ENCODE measurements at places on chromosomes 13 and 19.
A peak's percentile ranks its signal among the peaks of the same experiment; 100 is the strongest.

GRCh38 chr19:58468216-58468839 is 1.4 kb downstream of the ZNF324 start:
- no peak for DNase-seq

DNA sequence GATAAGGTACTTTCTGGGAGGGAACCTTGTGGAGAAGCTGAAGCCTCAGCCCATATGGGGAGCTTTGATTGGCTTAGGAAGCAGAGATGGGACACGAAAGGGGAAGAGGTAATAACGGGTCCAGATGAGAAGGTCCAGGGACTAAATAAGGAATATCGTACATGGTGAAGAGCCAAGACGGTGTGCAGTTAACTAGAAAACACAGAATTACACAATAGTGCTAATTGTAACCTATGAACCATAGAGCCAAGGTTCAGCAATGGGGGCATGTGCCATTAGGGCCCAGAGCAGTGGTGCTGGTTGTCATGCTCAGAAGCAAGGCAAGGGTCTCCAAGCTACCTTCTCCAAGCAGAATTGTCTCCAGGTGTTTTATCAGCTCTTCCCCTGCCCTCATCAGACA is 106.1 kb downstream of the IRS2 start:
- DNase-seq: no peak

DNA sequence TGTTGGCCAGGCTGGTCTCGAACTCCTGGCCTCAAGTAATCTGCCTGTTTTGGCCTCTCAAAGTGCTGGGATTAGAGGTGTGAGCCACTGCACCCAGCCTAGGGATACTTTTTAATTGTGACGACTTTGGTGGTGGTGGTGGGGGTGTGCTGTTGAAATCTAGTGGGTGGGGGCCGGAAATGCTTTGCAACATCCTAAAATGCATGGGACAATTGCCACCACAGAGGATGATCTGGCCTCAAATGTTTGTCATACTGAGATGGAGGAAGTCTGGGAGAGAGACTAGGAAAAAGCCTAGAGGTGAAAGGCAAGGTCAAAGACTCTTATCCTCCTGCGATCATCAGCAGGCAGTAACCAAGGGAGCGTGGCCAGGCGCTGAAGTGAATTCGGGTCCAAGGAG is 1.4 kb downstream of the NWD1 start:
- no peak for DNase-seq

GRCh38 chr13:35957996-35958395 is 173.2 kb downstream of the DCLK1 start:
- DNase-seq: no peak

DNA sequence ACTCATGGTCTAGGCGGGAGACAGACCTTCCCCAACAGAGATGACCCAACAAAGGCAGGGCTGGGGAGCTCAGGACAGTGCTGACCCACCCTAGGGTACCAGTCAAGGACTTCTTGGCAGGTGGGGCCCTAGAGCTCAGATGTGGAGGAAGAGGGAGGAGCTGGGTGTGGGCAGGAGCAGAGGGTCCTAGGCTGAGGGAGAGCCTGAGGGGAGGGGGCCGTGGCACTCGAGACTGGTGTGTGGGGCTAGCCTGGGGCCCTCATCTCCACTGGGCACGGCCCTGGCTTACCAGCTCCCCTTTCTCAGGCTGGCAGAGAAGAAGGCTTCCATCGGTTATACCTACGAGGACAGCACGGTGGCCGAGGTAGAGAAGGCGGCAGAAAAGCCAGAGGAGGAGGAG is 18.6 kb downstream of the CLASRP start:
- no peak for DNase-seq

DNA sequence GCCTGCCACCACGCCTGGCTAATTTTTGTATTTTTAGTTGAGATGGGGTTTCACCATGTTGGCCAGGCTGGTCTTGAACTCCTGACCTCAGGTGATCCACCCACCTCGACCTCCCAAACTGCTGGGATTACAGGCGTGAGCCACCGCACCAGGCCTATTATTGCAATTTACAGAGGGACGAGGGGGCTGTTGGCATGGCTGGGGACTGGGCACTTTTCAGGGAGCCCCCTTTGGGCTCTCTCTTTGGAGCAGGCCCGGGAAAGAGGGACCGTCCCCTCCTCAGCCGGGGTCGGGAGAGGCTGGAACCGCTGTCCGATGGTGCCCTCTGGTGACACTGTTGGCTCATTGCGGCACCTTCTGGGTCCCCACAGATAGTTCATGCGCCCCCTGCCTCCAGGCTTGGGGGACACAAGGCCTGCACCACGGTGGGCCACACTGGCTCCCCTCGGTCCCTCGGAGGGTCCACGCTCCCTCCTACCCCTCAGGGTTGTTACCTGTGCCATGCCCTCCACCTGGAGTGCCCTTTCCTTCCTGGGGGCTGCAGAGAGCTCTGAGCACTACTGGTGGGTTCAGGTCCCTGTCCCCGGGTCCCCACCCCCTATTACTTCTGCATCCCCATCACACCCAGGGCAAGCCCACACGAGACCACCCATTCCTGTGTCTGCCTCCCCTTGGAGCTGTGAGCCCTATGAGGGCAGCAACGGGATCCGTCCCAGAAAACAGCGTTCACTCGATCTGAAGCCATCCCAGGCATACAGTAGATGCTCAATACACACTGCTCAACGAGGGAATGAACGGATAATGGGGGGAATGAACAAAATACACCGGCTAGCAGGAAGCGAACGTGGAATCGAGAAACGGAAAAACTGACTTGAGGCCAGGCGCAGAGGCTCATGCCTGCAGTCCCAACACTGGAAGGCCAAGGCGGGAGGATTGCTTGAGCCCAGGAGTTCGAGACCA is 12.5 kb downstream of the FEM1A start:
- peak; percentile 55 for DNase-seq

DNA sequence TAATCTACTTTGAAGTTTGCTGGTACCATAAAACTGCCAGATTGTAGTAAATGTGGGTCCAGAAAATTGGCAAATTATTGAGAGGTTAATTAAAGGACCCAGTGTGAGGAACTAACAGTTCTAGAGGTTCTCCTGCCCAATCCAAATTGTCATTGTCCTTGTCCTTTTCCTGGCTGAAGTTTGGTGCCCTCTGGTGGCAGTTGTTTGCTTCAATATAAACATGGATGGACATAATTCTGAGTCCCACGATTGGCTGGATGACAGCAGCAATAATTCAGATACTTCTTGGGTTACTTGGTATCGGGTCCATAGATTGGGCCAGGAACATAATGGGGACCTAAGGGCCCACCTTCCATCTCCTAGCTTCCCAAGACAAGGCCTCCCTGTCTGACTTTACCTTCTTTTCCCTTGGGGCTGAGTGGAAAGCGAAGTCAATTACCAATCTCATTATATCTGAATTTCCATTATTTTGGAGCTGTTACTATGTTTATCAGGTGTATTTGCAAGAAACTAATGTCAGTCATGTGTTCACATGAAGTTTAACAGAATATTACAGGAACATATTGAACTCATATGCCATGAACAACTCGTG is 33.8 kb upstream of the GARRE1 start:
- peak; percentile 75 for DNase-seq

- DNase-seq: no peak
Measured at GRCh38 chr13:44171861-44172260, 201.8 kb upstream of the SERP2 start.

GRCh38 chr19:39398297-39398864 is 7.2 kb downstream of the MED29 start:
- DNase-seq: peak; percentile 89

GRCh38 chr13:52950436-52950956 is 78.1 kb upstream of the OLFM4 start:
- no peak for DNase-seq

GRCh38 chr19:5580161-5580571 is 12.4 kb upstream of the TINCR start:
- no peak for DNase-seq

GRCh38 chr19:35170359-35171061 is 16.0 kb downstream of the FXYD5 start:
- DNase-seq: no peak

GRCh38 chr19:48681127-48681470 is 8.3 kb upstream of the NTN5 start:
- DNase-seq: no peak

DNA sequence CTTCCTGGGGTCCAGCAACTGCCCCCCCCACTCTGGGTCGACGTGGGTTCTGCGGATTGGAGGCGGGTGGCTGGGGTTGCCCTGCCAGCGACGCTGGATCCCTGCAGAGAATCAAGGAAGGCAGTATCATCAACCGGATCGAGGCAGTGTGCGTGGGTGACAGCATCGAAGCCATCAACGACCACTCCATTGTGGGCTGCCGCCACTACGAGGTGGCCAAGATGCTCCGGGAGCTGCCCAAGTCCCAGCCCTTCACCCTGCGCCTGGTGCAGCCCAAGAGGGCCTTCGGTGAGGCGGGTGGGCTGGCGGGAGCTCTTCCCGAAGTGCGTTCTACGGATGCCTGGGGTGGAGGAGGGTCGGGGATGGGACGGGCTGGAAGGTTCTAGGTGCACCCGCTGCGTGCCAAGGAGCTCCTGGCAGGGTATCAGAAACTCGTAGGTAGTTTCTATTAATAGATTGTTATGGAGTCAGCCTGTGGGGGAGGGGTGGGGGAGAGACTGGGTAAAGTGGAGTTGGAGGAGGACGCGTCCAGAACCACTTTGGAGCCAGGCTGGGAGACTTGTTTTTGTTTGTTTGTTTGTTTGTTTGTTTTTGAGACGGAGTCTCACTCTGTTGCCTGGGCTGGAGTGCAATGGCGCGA is 1.5 kb downstream of the GIPC3 start:
- DNase-seq: no peak

DNA sequence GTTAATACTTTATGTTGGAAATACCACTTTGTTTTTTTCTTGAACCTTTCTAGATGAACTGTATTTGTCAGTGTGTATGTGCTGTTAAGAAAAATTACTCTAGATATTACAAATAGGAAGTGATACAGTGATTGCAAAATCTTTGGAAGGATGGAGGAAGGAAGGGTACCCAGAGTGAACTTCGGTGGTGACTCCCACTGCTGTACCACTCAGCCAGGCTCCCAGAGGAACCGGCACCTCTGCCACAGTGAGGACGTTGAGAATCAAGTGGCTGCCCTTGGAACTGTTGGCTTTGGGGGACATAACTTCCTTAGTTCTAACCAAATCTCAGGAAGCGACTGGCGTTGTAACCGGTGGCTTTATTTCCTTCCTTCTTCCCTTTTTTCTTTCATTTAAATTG is 184.7 kb downstream of the PCCA start:
- no peak for DNase-seq

DNA sequence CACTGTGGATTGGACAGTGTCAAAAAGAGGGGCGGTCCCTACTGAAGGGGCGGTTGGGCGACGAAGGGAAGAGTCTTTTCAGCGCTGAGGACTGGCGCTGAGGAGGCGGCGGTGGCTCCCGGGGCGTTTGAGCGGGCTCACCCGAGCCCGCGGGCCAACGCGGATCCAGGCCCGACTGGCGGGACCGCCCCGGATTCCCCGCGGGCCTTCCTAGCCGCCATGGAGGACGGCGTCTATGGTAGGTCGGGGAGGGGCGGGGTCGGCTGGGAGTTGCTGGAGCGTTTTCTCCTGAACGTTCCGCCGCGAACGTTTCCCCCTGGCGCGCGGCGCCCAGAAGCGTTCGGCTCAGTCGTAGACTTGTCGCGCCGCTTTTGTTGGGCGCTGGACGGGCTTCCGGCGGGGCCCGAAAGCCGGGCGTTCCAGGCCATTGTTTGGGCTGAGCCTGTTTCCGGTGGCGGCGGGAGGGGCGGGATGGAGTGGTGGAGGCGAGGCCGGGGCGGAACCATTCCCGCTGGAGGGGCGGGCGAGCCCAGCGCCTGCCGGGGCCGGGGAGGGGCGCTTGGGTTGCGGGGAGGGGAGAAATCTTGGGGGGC is at the start of gene CYTH2:
TSS of gene CYTH2 (plus strand) at position 81 of the 593 bp plus-strand sequence. CDS start at position 220, 139 bp downstream.
- peak; percentile 91 for DNase-seq

- no peak for DNase-seq
Measured at GRCh38 chr19:16340092-16340491, 15.5 kb downstream of the KLF2 start.

DNA sequence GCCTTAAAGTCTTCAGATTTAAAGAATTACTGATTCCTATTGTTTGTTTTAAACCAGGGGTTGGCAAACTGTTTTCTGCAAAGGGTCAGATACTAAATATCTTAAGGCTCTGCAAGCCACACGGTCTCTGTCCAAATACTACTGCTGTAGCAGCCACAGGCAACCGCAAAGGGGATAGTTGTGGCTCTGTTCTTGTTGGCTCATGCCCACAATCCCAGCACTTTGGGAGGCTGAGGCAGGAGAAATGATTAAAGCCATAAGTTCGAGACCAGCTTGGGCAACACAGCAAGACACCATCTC is 22.4 kb downstream of the RANBP3 start:
- no peak for DNase-seq

- no peak for DNase-seq
Measured at GRCh38 chr13:20185366-20186056, 7.2 kb downstream of the GJB2 start.

- DNase-seq: no peak
Measured at GRCh38 chr13:29730253-29730652, 120.2 kb downstream of the UBL3 start.

- no peak for DNase-seq
Measured at GRCh38 chr19:54492568-54492967, 10.1 kb upstream of the LAIR2 start.

GRCh38 chr13:75091718-75092117 is 390.3 kb downstream of the TBC1D4 start:
- no peak for DNase-seq

DNA sequence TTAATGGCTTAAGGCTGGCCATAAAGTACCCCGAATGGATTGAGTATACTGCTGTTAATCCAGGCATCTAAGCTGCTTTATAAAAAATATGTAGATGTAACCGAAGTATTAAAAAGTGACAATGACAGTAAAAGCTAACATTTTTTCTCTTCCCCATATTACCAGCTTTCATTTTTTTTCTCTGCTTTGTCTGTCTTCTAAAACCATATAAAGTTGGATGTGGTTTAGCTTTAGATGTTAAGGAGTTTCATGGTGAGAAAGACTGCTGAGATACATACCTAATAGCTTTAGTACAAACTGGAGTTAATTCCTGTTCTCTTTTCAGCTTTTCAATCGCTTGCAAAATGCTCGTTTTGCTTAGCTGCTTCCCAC is 838 bp downstream of the AKAP11 start:
- no peak for DNase-seq

- DNase-seq: no peak
Measured at GRCh38 chr13:34647379-34648150, 294.5 kb upstream of the NBEA start.

DNA sequence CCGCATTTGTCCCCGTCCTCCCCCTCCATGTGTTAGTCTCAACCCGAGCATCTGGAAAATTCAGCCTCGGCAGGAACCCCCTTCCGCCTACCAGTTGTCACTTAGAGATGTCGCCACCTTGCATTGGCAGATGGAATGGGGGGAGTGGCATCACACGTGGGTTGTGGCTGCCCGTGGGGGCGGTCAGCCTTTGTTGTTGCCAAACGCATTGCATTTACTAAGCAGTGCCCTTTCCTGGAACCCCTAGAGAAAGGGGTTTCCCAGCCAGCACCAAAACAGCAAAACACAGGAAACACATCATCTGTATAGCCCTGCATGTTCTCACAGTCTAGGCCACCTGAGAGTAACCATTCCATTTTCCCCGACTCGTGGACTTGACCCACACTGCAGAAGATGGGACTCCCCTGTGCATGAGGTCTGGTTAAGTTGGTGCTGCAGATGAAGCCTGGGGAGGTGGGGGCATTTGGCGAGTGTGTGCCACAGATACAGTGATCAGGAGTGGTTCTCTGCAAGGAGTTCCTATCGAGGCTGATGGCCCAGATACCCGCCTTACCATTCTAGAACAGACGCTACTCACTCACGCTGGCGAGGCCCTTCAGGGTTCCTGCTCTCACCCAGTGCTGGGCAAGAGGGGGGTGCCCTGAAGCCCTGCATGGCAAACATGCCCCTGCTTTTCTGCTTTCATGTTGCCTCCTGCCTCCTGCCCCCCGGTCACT is 38.3 kb downstream of the TMED1 start:
- no peak for DNase-seq

GRCh38 chr13:94706843-94707399 is 5.4 kb downstream of the SOX21 start:
- DNase-seq: no peak

All from colonic mucosa (tissue), 4 donors.